Activated naive CD4-positive, alpha-beta T cell treated with anti-CD3 and anti-CD28 coated beads, Interleukin-2, amount 50 U/mL, for 72 hours (primary cell): ENCODE measurements at places on chromosomes 1 and 21. TPM values are rescaled to one million over a fixed set of nuclear protein-coding genes. Genes with fewer than 3 reads are reported as not detected.

The ETV3L gene
- not detected for total RNA-seq

The AKR7A3 gene
- total RNA-seq, result 0.93 TPM

The CDA gene
- not detected for total RNA-seq

The TMEM200B gene
- total RNA-seq, result 4.0 TPM

The CASQ1 gene
- not detected for total RNA-seq

The RHOU gene
- 1.1 TPM for total RNA-seq

The FCRL4 gene
- not detected for total RNA-seq

The APCS gene
- not detected for total RNA-seq

The ZYG11A gene
- total RNA-seq, result 0.07 TPM

The PRAMEF17 gene
- not detected for total RNA-seq

The CRB1 gene
- 0.10 TPM for total RNA-seq

The SCP2 gene
- 78.8 TPM for total RNA-seq

The RHD gene
- total RNA-seq, result not detected

The HPDL gene
- total RNA-seq, result 6.1 TPM

The SLC25A34 gene
- total RNA-seq, result 1.9 TPM

The KRTAP11-1 gene
- not detected for total RNA-seq

The OR6K3 gene
- total RNA-seq, result not detected

The EPHB2 gene
- total RNA-seq, result not detected

The FNDC5 gene
- total RNA-seq, result not detected

The ITGB3BP gene
- total RNA-seq, result 74.3 TPM

The CTTNBP2NL gene
- total RNA-seq, result 5.5 TPM

The CCT3 gene
- total RNA-seq, result 229 TPM

The PHF13 gene
- 15.5 TPM for total RNA-seq

The FCMR gene
- 37.3 TPM for total RNA-seq

The MSH4 gene
- 0.37 TPM for total RNA-seq

The ZBTB18 gene
- 5.2 TPM for total RNA-seq

The NFASC gene
- 1.8 TPM for total RNA-seq

The FMO5 gene
- total RNA-seq, result 0.23 TPM

The BACE2 gene
- not detected for total RNA-seq

The NCMAP gene
- 0.05 TPM for total RNA-seq

The ANGPTL3 gene
- total RNA-seq, result not detected

The ITPKB gene
- total RNA-seq, result 51.3 TPM

The DTL gene
- total RNA-seq, result 111 TPM

The PGLYRP3 gene
- total RNA-seq, result not detected

The POTED gene
- total RNA-seq, result not detected

The THEM5 gene
- total RNA-seq, result not detected

The DDR2 gene
- total RNA-seq, result 0.71 TPM

The KRTAP19-3 gene
- total RNA-seq, result not detected

The LTN1 gene
- total RNA-seq, result 35.9 TPM

The SOX13 gene
- 0.73 TPM for total RNA-seq

The PLPP3 gene
- total RNA-seq, result not detected

The CLCA2 gene
- not detected for total RNA-seq

The ADGRL2 gene
- total RNA-seq, result not detected

The RGSL1 gene
- total RNA-seq, result not detected

The IFI44 gene
- total RNA-seq, result 59.4 TPM

The PDZK1IP1 gene
- total RNA-seq, result not detected

The WDR64 gene
- not detected for total RNA-seq

The OR2L5 gene
- total RNA-seq, result 0.16 TPM

The XPR1 gene
- total RNA-seq, result 15.2 TPM

The ATP5PB gene
- 320 TPM for total RNA-seq

The RPL22 gene
- total RNA-seq, result 595 TPM

The SLC1A7 gene
- not detected for total RNA-seq

The JAM2 gene
- total RNA-seq, result 1.4 TPM

The VPS45 gene
- 42.4 TPM for total RNA-seq

The S100A7A gene
- total RNA-seq, result not detected

The IFT25 gene
- 73.0 TPM for total RNA-seq

The KIF17 gene
- total RNA-seq, result 1.0 TPM
